Stimulated activated CD8-positive, alpha-beta memory T cell treated with anti-CD3 and anti-CD28 coated beads, Interleukin-4, amount 100 ng/mL, for 1 hour (primary cell): ENCODE measurements at places on chromosomes 5 and 9.

- no peak for DNase-seq
Observed at GRCh38 chr5:114113604-114114003, 248.3 kb upstream of the KCNN2 start.

- no peak for DNase-seq
Observed at GRCh38 chr5:82734347-82734746, 342.8 kb downstream of the TMEM167A start.

- no peak for DNase-seq
Observed at GRCh38 chr9:113541019-113541900, 77.7 kb downstream of the RGS3 start.

- no peak for DNase-seq
Observed at GRCh38 chr5:89287964-89288363, 405.0 kb upstream of the MEF2C start.

DNA sequence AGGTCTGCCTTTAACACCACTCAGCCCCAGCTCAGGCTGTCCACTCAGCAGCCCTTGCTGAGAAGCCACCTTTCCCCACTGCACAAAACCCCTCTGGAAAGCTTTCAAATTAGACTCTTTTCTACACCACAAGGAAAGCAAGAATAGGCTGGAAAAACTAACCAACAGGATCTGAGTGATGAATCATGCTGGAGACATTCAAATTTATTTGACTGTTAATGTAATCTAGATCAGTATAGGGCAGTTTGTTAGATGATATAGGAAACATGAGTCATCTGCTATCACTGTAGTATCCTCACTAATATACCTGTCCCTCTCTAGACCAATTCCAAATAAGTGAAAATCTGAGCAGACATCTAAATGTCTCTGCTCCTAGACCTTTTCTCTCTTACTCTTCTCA, 127.8 kb upstream of the PAM start:
- DNase-seq, result no peak

- no peak for DNase-seq
Observed at GRCh38 chr9:114110180-114110579, 11.1 kb upstream of the KIF12 start.

DNA sequence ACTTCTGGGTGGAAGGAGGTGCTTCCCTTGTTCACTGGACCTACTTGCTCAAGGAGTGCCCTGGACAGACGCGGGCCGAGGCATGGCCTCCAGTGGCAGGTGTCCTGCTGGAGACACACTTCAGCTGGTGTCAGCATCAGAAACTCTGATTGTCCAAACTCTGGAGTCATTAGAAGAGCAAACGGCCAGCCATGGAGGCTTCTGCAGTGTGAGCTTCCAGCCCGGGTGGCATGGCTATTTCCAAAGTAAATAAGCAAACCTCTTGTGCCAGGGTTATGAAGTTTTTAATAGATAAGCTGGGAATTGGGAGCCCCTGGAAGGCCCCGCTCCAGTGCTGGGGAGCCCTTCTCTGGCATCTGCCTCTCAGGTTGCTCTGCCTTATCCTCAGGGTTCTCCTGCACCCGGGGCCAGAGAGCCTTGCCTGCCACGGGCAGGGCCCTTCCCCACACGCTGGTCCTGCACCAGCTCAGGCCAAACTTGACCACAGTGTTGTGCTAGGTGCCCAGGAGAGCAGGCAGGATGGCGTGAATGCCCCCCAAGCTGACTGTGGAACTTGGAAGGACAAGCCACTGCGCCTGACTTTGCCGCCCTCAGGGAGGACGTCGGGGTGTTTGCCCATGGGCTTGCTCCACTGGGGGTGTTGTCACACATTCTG, 285.6 kb downstream of the GADD45G start:
- DNase-seq, result no peak

- DNase-seq, result no peak
Observed at GRCh38 chr5:81171769-81172168, 61.4 kb upstream of the CKMT2 start.

- DNase-seq, result no peak
Observed at GRCh38 chr5:29193972-29194371, 1999.5 kb upstream of the CDH6 start.
